RPMI8226 (cell line): ENCODE measurements at places on chromosomes 16 and 17.

GRCh38 chr16:63005356-63005755 is 969.1 kb upstream of the CDH8 start:
- no peak for DNase-seq

GRCh38 chr16:89458551-89458950 is 31.8 kb downstream of the ANKRD11 start:
- no peak for DNase-seq

DNA sequence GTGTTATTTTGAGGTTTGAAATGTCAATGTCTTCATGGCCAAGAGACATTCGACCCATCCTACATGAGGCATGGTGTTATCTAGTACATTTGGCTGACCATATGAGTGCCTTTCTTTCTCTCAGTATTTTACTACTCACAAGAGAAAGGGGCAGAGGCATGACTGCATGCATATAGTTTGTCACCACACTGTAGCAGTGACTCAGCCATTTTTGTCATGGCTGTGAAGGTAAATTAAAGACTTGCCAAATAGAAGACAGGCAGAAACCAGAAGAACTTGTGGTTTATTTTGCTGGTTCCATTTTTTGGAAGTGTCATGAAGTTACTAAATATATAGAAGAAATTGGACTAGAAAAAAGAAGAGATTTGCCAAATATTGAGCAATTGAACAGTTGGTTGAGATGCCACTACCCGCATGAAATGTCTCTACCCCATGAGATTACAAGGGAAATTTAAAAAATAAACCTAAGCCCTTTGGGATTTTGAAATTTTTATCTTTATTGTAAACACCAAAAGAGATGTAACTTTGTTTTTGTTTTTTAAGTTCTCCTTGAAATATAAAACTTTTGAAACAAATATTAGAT is 170.3 kb downstream of the CHD9 start:
- DNase-seq: peak; percentile 5

GRCh38 chr17:8173871-8174322 is 2.3 kb downstream of the TMEM107 start:
- no peak for DNase-seq

- no peak for DNase-seq
Measured at GRCh38 chr17:80892019-80892855, 99.4 kb upstream of the CHMP6 start.

GRCh38 chr16:57994778-57995177 is 5.7 kb downstream of the ZNF319 start:
- peak; percentile 83 for DNase-seq

DNA sequence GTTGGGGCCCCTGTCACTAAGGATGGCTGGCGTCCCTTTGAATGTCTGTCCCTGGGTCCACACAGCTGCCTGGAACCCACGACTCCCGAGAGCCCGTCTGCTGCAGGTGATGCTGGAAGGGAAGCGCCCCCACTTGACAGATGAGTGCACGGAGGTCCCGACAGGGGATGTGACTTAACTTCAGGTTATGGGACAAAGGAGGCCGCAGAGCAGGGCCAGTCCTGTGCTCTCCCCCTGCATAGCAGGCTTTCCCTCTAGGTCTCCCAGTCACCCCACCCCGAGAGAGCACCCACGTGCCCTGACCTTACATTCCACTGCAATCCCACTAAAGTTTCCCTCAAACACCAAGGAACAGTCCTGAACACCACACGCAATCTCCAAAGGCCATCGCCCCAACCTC is 6.0 kb upstream of the RCVRN start:
- no peak for DNase-seq

DNA sequence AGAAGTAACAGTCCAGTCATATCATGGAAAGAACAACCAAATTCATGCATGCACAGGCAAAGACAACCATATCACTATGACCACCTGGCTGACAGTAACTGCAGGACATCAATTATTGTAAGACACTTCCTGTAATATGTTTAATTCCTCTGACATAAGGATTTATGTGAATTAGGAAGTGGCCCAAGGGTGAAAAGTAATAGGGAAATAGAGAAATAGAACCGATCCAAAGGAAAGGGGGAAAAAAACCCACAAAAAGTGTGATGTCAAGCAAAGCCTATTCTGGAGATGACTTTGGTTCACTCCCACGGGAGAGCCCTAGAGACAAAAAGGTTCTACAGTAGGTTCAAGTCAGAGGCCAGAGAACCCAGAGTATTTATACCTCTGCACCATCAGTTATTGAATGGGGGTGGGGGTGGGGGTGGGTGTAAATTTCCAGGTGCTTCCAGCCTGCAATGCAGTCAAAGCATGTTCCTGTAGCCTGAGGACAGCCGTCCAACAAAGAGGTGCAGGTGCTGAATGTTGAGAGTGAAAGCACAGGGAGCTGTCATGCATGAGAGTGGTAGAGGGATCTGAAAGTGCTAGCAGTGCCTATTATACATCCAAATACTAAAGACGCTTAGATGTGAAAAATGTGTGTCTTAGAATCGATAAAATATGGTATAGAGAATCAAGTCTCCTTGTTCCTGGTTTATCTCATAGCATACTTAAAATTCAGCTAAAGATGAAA is 95.6 kb upstream of the HLF start:
- DNase-seq: peak; percentile 88

- DNase-seq: no peak
Measured at GRCh38 chr17:71107136-71107535, 937.8 kb downstream of the KCNJ2 start.

GRCh38 chr17:6162216-6162615 is 92.0 kb downstream of the WSCD1 start:
- no peak for DNase-seq

DNA sequence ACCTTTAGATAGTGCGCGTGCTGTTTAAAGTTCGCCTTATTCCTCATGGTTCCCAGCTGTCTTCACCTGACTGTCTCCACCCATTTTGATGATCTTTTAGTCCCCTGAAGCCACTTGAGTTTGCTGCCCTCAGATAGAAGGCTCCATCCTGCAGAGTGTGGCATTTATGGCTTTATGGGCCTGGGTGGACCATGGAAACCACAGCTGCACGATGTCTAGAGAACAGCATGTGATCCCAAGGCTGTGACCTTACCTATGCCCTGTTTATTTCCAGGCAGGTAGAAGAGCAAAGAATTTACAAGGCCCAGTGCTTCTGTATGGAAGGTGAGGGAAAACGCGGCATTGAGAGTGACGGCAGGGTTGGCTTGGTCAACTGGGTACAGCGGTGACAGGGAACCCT is 356.9 kb downstream of the SLC39A11 start:
- no peak for DNase-seq

- no peak for DNase-seq
Measured at GRCh38 chr17:5817475-5818395, 233.4 kb upstream of the NLRP1 start.

GRCh38 chr17:69643686-69644085 is 229.2 kb downstream of the MAP2K6 start:
- DNase-seq: no peak

- no peak for DNase-seq
Measured at GRCh38 chr16:3602320-3602653, 9.1 kb downstream of the SLX4 start.

DNA sequence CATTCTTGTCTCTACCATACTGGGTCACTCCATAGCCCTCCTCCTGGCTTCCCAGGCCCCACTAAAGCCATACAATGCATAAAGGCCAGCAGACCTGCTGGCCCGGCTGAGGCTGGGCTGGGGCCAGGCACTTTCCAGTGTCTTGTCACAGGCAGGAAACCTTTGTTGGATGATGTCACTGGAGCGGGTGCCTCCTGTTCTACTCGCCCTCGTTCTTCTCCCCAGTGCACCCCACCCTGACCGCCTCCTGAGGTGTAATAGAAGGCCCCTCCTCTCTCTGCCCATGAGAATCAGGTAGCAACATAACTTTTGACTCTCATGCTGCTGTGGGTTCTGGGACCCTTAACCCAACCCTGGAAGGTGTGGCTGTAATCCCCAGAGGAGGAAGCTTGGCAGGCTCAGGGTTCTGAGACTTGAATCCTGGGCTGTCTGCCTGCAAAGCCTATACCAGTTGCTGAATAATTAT is 54.2 kb upstream of the IL34 start:
- DNase-seq: no peak

- peak; percentile 42 for DNase-seq
Measured at GRCh38 chr17:82458885-82459424, 414 bp downstream of the NARF start.

GRCh38 chr16:50291719-50292565 is 25.6 kb downstream of the ADCY7 start:
- DNase-seq: no peak

- no peak for DNase-seq
Measured at GRCh38 chr17:83037084-83037873, 42.1 kb upstream of the METRNL start.

DNA sequence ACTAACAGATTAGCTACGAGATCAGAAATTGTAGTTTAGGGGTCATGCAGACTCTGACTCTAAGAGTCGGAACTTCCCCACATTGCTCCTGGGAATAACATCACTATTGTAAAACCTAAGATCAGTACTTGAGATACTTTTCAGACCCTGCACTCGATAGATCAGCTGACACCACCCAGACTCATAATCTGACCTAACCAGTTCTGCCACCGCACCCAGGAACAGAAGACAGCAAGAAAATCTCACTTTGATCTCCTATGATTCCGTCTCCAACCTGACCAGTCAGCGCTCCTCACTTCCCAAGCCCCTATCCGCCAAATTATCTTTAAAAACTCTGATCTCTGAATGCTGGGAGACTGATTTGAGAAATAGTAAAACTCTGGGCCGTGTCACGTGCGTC is 27.2 kb upstream of the ASGR2 start:
- DNase-seq: no peak

- no peak for DNase-seq
Measured at GRCh38 chr16:27829975-27830374, 233.5 kb downstream of the GSG1L start.

DNA sequence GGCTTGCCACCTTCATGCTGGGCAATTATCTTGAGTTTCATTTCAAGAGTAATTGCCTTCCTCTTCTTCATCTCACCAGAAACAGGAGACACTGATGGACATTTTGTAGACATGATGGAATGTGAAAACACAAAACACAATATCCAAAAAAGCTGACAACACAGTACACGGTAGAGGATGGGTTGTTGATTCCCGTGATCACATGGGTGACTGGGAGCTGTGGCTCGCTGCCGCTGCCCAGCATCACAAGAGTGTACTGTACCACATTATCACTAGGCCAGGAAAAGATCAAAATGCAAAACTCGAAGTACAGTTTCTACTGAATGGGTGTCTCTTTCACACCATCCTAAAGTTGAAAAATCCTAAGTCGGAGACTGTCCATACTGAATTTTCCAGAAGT is 7.4 kb downstream of the PTRH2 start:
- DNase-seq: no peak

- no peak for DNase-seq
Measured at GRCh38 chr17:307741-308507, 44.7 kb downstream of the RPH3AL start.

GRCh38 chr16:11674001-11674817 is 6.0 kb downstream of the SNN start:
- DNase-seq: no peak

DNA sequence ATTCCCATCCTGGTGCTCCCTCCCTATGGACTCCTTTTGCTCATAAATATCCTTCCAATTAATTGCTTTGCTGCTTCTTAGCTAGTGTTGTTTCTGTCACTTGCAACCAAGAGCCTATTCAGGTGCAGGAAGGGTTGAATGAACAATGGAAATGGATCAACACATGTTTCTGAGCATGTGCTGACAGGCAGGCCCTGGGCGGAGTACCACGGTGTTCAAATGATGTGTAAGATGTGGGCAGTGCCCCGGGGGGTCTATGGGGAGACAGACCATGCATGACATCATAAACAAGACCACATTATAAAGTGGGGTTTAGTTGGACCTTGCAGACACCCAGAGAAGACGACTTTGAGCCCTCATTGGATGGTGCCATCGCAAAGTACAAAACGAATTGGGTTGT is 48.4 kb upstream of the MEOX1 start:
- no peak for DNase-seq

DNA sequence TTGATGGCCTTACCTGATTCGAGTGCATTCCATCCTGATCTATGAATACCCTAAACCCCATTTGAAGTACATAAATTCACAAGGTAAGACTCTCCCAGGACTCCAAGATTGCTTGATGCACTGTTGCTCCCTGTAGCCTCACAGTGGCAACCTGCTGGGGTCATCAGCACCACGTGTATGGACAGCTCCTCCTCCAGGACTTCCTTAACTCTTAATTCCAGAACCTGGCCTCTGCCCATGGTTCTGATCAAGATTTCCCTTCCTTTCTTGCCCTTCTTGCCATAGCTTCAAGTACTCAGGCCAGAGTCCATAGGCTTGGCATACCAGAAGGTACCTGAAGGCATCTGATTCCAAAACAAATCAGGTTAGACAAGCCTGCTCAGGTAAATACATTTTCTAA is 34.0 kb upstream of the NLK start:
- peak; percentile 24 for DNase-seq

GRCh38 chr17:51421525-51421924 is 161.2 kb downstream of the UTP18 start:
- no peak for DNase-seq

DNA sequence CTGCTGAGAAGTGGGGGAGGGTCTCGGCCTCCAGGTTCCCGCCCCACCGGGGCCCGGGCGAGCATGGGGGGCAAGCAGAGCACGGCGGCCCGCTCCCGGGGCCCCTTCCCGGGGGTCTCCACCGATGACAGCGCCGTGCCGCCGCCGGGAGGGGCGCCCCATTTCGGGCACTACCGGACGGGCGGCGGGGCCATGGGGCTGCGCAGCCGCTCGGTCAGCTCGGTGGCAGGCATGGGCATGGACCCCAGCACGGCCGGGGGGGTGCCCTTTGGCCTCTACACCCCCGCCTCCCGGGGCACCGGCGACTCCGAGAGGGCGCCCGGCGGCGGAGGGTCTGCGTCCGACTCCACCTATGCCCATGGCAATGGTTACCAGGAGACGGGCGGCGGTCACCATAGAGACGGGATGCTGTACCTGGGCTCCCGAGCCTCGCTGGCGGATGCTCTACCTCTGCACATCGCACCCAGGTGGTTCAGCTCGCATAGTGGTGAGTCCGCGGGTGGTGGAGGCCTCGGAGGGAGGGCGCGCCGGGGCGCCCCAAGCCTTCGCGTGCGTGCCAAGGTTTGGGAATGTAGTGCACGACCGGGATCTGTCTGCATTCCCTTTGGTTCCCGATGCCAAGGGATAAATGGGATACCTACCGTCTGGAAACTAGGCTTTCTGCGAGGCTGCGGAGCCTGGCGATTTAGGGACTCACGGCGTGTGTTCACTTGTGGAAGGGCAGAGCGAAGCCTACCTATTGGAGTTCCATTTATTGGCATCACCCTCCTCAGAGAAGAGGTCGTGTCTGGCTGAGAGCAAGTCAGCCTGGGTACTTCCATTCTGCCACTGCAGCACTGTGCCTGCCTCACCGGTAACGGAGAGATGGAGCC is 1.0 kb downstream of the ZNRF1 start:
- peak; percentile 58 for DNase-seq
